ENCODE measurements at places on chromosomes 7 and 10.

DNA sequence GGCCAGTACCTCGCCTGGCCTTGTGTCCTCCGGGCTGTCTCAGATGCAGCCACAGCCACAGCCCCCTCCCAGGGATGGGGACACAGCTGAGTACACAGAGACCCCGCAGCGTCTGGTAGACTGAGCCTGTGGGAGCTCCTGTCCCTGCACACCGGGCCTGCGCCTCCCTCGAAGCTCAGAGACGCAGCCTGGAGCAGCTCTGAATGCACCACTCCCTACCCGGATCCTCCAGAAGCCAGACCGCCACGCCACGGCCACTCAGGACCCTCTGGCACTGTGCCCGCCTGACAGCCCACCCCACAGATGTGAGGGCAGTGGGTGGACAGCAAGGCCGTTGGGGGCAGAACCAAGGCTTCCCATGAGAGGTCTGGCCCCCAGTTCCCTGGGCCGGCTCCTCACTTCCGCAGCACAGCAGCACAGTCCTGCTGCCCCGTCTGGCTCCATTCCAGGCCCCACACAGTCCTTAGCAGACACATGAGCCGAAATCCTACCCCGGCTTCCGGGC lies 40.8 kb downstream of the PAPOLB start:
- DNase-seq: no peak

GRCh38 chr7:158299607-158300006 lies 288.0 kb downstream of the PTPRN2 start:
- no peak for DNase-seq

- peak; percentile 15 for DNase-seq
These were observed 220.2 kb downstream of the DGKI start for GRCh38 chr7:137626469-137627067.

DNA sequence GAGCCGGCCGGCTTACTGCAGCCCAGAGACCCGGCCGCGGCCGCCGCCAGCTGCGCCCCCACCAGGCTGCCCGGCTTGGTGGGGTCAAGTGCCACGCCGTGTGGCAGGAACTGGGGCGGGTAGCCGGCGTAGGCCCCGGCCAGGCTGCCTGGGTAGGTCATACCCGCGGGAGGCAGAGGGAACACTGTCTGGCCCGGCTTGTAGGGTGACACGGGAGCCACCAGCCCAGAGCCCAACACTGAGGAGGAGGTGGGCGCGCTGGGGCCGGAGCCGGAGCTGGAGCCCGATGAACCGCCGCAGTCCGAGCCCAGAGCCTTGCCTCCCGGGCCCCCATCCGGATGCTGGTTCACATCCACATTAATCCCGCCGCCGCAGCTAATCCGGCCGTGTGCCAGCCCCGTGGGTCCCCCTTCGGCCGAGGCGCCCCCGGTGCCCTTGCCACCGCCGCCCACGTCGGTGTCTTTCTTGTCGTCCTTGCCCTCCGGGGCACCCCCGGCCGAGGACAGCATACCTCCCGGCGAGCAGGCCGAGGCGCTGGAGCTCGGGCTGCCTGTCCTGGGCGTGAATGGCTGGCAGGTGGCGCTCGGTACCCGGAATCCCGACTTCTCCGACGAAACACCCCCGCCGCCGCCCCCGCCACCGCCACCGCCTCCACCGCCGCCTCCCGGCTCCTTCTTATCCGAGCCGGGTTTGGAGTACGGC lies 2.0 kb downstream of the ZNF503 start:
- DNase-seq: no peak

GRCh38 chr10:92691591-92692079 lies 1.9 kb downstream of the HHEX start:
- no peak for DNase-seq

- no peak for DNase-seq
These were observed 92.4 kb downstream of the KIF20B start for GRCh38 chr10:89793649-89794254.

DNA sequence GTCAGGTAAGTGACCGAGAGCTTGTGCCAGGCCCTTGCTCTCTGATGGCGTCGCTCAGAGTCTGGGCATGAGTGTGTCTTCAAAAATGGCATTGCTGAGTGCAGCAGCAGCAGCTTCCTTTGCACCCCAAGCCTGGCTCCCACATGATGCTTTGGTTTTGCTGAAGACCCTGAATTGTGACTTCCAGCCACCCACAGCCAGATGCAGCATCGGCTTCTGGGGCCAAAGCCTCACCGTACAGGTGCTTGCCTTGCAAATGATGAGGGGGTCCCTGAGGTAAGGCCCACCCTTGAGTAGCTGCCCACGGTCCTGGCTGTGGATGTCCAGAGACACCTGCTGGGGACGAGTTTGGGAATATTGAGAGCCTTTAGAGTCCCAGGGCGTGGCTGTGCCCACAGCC lies 57.9 kb downstream of the JAKMIP3 start:
- no peak for DNase-seq

GRCh38 chr7:25714013-25714412 lies 438.0 kb upstream of the NFE2L3 start:
- no peak for DNase-seq

- no peak for DNase-seq
These were observed 107.4 kb upstream of the GLCCI1 start for GRCh38 chr7:7861211-7861633.

GRCh38 chr10:122186816-122187810 lies 84.0 kb upstream of the BTBD16 start:
- no peak for DNase-seq

DNA sequence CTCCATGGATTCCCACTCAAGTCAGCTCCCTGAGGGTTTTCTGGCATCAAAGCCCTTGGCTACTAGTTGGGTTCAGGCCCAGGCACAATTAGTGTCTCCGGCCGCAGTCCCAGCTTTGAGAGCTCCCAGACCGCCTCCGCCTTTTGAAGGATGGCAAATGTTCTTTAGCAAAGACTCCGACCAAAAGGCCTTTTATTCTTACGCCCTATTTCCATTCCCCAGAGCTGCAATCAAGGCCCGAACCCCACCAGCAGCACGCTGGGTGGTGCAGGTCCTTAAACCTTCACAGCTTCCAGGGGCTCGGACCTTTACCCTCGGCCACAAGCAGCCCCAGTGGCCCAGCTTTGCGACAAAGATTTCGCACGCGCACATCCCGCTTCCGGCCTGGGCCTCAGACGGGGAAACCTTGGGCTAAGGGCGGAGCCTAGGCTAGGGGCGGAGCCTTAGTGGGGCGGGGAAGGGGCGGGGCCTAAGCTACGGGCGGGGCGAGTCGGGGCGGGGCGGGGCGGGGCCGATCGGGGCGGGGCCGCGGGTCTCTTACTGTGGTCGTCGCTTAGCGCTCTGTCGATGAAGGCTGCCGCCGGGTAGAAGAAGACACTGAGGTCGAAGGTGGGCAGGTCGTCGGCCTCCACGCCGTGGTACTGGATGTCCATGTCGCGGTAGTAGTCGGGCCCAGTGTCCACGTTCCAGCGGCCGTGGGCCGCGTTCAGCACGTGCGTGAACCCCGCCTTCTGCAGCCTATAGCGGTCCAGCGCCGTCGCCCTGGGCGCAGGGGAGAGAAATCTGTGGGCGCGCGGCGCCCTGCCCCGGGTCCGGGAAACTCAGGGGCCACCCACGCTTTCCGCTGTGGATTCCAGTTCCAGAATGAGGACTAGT lies 68.0 kb upstream of the SAMD8 start:
- peak; percentile 36 for DNase-seq

GRCh38 chr7:111855161-111855841 lies 293.0 kb upstream of the IMMP2L start:
- no peak for DNase-seq

DNA sequence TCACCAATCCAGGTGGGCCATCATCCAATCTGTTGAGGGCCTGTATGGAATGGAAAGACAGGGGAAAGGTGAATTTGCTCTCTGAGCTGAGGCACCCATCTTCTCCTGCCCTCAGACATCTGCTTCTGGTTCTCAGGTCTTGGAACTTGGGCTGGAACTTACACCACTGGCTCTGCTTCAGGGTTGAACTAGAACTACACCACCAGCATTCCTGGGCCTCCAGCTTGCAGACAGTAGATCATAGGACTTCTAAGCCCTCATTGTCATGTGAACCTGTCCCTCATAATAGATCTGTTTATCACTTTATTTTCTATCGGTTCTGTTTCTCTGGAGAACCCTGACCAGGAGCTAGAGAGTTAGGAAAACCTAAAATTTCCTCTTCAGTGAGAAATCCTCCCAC lies 233.5 kb downstream of the CREB5 start:
- no peak for DNase-seq

DNA sequence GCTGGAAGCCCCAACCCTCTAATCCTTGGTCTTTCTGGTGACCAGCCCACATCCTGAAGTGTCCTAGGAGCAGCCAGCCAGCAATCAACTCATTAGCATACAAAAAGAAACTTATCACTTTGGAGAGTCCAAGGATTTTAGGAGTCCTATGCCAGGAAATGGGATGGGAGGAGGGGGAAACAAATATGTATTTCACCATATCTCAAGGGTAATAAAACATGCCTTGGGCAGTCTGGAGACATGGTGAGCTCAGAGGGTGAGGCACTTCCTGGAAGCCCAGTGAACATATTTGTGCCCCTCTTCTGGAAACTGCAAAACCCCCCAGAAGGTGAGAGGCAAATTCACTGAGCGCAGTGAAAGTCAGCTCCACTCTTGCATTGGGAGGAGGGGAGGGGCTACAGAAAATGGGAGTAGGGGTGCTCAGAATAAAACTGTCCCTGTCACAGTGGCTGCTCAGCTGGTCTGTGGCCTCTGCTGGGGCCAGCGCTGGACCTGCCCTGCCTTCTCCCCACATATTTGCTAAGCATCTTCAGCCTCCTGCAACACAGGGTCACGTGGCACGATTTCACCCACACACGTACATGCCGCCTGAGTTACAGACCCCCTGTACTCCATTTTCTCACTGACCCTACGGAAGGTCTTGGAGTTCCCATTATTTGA lies 17.7 kb upstream of the ZMIZ1 start:
- DNase-seq: no peak

DNA sequence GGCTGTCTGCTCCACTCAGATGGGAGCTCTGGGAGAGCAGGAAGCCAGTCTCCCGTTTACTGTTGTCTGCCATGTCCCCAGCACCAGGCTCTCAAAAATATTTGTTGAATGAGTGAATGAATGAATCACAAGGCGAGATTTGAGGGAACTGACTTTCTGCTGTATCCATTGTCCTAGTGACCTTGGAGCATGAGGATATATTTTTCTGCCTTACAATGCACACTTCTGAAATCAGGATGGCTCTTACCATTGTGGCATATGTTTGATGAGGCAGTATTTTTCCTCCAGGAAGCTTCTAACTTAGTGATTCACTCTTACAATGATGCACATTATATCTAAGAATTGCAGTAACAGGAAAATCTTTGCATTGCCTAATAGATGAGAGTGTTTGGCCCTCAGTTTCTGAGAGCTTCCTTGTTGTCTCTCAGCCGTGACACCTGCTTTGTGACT lies 136.4 kb downstream of the RPS24 start:
- no peak for DNase-seq

DNA sequence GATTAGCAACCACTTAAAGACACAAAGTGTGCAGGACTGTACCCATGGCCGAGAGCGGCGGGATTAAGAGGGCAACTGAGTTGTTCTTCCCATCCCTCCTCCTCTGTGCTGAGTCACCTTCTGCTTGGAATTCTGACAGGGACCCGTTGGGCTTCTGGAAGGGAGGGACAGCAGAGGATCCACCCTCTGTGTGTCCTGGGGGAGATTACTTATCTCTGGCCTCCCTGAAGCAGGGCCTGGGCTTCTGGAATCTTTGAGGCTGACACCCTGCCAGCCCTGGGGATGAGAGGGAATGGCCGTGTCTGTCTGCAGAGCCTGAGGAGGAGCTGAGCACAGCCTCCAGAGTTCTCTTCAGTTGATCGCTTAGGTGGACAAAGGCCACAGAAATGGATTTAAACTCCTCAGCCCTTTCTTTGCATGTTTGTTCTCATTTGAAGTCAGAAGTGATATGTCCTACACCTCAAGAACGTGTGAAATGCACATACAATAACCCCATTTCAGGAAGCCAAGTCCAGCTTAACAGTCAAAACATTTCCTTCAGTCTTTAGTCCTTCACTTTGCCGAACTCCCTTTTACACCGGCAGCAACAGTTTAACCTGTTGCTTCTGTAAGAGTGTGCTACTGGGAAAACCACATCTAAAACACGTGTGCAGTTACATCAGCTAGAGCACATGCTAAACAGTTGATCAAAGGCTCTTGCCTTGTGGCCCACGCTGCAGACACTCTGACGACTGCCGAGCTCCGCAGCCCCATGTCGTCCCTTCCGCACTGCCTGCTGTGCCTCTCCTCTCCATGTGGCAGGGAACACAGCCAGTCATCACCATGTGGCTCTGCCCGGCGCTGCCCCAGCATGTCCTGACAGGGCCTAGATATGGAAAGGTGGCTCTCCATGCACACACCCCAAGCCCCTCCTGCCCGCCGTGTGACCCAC lies 55.7 kb downstream of the IKZF1 start:
- DNase-seq: no peak

DNA sequence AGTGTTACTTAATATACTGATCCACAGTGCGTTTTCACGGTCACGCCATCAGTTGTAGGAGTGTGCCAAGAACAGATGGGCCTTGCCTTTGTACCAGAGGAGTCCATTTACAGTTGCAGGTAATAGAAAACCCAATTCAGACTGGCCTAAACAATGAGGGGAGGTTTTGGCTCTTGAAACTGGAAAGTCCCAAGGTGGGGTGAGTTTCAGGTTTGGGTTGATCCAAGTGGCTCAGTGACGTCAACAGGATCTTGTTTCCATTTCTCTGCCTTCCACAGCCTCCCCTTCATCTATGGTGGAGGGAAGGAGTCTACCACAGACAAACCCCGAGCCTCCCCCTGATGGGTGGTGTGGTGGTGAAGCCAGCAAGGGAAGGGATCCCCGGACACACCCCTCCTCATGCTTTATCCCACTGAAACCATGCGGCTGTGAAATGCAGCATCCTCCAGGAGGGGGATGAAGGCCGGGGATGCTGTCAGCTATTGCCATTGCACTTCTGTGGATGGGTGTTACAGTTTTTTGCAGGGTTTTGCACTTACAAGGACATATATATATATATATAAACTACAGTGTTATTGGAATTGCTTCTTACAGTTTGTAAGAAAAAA lies 14.8 kb upstream of the SH2D4B start:
- no peak for DNase-seq

- DNase-seq: no peak
These were observed 44.5 kb upstream of the ELMO1 start for GRCh38 chr7:37493123-37493522.

DNA sequence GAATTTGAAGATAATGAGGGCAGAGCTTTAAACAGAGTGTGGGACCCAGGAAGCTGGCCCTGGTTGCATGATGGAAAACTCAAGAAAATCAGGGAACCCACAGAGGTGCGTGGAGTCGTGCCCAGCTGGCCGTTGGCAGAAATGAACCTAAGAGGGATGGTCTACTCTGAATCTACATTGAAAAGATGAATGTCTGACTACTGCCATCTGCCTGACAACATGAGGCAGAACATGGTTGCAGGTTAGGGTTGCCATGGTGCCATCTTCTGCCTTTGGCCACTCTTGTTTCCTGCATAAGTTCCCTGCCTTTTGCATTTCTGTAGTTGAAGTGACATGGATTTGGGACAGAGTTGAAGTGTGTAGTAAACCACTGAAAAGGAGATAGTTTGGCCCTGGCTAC lies 138.5 kb upstream of the COBL start:
- no peak for DNase-seq

DNA sequence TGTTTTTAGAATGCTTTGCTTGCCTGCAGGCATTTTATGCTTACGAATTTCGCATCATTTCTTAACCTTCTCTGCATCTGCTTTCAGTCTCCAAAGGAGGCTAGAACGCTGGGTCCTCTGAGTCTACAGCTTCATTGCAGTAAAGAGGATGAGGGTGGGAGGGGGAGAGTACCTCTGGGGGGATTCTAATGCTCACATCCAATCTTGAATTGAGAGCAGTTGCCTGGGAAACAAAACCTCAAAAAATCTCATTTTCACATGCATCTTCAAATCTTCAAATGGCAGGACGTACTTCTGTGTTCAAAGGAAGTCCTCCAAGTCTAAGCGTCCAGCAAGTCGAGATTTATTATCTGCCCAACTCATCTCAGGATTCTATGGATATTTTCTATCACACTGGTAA lies 100.7 kb upstream of the PRKCQ start:
- no peak for DNase-seq

Measured in stimulated activated CD8-positive, alpha-beta memory T cell treated with anti-CD3 and anti-CD28 coated beads, Interleukin-7, amount 100 ng/mL, for 24 hours (primary cell).